Fibroblast of pulmonary artery (primary cell): ENCODE measurements at places on chromosomes 5 and 9.
A peak's percentile ranks its signal among the peaks of the same experiment; 100 is the strongest.

GRCh38 chr9:118395415-118395814 is 691.2 kb downstream of the TLR4 start:
- no peak for DNase-seq

- no peak for DNase-seq
Observed at GRCh38 chr5:33549982-33550567, 109.3 kb downstream of the TARS1 start.

GRCh38 chr5:54313311-54314270 is 3.2 kb upstream of the ARL15 start:
- no peak for DNase-seq

GRCh38 chr9:33244137-33244784 is 4.3 kb downstream of the SPINK4 start:
- no peak for DNase-seq

DNA sequence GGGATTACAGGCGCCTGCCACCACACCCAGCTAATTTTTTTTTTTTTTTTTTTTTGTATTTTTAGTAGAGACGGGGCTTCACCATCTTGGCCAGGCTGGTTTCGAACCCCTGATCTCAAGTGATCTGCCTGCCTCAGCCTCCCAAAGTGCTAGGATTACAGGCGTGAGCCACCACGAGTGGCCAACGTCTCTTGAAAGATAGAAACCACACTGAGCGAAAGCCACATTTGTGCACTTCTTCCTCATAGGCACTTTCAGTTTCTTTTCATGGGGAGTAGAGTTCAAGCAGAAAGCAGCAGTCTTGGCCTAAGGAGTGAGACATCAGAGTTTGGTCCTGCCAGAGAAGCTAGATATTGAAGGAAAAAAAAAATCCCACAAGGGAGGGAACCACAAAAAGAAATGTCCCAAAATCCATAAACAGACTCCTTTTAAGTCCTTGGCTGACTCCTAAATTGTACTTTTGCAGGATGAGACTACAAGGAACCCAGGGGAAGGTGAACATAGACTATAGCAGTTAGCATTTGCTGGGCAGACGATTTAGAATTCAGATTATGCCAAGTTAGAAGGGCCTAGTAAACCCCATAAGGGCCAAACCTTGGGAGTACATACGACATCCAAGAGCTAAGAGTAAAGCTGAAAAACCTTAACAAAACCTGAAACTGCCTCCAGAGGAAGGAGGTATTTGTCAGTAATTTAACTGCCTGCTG is 43.9 kb upstream of the GLIPR2 start:
- DNase-seq = no peak

DNA sequence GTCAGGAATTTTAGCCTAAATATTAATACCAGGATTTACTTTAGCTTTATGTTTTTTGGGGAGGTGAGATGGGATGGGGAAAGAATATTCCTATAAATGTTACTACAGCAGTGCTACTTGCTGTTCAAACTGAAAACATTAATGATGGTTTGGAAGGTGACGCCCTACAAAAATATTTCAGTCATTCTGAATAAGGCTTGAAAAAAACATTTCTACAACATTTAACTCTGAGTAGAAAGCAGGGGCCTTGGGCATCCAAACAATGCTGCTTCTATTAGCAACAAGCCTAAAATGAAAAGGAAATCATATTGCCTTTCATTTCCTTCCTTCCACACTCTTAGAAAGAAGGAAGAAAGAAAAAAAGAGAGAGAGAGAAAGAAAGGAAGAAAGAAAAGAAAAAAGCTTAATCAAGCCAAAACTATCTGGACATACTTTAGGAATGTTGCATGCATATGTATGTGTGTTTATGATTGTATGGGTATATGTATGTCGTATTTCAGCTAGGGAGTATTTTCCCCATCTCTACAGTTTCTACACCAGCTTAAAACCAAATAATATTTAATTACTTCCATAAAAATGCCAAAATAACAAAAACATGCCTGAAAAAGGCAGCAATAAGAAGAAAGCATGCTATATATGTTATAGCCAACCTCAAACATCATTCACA is 16.3 kb upstream of the DAB2 start:
- no peak for DNase-seq

DNA sequence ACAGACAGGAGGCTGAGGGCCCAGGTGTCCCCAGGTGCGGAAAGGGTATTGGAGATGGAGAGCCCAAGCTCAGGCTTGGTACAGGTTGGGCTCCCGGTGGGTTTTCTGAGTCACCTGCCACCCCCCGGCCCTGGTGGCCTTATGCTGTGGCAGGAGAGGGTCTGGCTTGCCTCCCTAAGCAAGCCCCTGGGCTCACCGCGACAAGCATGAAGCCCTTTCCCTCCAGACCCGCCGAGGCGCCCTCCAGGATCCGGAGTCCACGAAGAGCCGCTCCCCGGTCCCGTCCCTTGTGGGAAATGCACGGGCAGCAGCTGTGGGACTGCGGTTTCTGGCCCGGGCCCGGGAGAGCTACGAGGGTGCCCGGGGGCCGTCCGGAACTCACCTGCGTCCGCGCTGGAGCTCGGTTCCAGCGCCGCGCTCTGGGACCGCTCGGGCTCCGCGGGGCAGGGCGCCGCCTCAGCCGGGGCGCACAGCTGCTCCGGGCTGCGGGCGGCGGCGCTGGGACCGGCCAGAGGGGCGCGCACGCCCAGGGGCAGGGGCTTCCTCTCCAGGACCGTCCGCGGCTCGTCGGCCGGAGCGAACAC is 757 bp downstream of the SAPCD2 start:
- DNase-seq = no peak

GRCh38 chr9:109641372-109641659 is 138.7 kb upstream of the PALM2AKAP2 start:
- DNase-seq = no peak

- DNase-seq = no peak
Observed at GRCh38 chr5:103021314-103021713, 98.6 kb downstream of the GIN1 start.

DNA sequence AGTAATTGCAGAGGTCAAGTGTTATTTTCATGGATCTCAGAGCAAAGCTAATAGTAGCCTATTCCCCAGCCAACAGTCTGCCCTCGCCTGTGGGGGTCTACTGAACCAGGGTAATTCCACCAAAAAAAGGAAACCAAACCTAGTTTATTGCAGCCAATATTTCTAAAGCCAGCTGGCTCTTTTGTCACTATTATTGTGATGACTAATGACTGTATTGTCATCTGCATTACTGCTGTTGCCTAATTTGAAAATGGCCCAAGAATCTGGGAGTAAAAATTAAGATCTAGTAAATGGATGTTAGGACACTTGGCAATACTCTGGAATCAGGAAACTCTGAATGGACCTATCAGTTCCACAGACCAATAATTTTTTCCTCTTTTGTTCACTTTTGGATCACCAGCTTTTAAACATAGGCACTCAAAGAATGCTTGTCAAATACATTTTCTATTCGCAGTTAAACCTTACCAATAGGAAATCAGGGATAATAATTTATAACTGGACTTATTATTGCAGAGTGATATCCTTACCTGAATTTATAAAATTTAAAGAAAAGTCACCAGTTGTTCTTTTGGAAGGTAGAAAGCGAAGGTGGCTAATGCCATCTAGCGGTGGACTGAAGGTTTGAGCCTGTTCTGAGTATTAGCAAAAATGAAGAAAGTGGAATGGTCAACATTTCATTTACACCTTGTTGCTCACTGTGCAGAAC is 69.2 kb downstream of the SYK start:
- peak; percentile 64 for DNase-seq

DNA sequence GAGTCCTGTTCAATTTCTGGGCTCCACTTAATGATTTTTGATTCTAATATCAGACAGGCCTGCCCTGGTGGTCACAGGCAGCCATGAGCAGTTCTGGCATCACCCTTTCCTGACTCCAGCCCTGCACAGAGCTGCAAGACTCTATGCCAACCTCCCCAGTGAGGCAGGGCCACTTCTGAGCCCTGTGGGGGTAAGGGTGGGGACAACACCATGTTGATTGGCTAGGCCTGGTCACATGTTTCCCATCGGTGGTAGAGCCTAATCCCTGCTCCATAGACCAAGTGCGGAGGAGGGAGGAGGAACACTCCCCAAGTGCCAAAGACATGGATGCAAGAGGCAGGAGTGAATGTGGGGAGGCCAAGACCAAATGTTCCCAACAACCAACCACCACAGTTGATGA is 134.6 kb downstream of the PHF2 start:
- DNase-seq = no peak

- peak; percentile 87 for DNase-seq
Observed at GRCh38 chr9:73219985-73220626, 68.4 kb downstream of the ANXA1 start.

DNA sequence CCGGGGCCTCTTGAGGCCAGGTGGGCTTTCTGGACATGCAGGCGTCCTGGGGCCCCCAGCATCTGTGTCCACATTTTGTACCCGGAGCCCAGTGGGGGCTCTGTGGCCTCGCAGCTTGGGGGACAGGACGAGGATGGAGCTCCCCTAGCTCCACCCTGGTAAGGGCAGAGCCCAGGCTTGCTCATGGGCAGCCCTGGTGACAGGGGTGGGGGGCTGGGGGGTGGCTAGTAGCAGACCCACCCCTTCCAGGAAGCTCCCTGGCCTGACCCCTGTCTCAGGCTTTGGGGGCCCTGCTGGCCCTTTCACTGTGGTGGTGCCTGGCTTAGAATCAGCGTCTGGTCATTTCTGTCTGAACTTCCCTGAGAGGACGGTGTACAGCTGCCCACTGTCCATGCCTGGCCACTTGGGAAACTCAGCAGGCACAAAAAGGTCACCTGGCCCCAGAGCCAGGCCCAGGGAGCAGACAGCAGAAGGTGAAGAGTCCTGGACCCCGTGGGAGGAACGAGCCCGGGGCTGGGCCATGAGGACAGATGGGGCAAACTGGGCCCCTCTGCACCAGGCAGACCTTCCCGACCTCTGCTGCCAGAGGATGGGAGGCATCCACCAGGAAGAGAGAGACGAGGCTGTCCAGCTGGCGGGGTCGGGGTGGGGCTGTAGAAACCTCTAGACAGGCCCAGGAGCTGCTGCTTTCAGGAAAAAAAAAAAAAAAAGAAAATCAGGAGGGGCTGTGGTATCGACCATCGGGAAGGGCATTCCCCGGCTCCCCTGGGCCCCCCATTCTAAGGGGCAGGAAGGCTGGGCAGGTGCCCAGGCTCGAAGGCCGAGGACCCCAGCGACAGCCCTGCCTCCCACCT is 52.8 kb downstream of the EXD3 start:
- DNase-seq = no peak

GRCh38 chr9:131833906-131834305 is 94.0 kb upstream of the RAPGEF1 start:
- no peak for DNase-seq

GRCh38 chr5:173581408-173582215 is 34.8 kb downstream of the BOD1 start:
- peak; percentile 52 for DNase-seq

GRCh38 chr9:137367506-137368430 is 55.2 kb downstream of the EXD3 start:
- no peak for DNase-seq

DNA sequence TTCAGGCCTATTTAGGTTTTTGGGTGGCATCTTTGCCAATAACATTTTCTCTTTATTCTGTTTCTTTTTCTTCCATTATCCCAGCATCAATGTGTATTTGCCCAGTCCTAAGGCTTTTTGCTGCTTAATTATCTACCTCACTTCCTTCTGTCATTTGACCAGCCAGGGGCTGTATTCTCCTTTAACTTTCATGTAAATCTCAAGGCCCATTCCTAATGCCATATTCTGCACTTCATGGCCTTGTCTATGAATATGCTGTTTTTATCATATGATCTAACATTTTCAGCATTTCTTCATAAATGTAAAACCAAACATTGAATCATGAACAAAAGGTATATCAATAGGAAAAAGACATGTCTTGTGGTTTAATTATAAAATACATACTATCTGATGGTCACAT is 108.7 kb downstream of the SSBP2 start:
- no peak for DNase-seq

DNA sequence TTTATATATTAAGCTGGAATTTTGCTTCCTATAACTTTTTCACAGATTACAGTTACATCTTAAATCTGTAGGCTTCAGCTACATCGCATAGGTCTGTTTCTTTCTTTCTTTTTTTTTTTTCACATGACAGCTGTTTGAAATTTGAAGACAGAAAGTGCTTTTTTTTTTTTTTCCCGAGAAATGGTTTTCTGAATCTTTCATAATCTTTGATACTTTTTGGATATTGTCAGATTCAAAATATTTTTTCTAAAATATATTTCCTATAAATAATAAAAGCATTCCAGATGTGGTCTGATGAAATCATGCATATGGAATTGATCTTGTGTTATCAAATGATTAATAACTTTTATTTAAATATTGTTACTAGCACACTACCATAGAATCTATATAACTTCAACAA is 212.2 kb downstream of the TAF11L14 start:
- DNase-seq = no peak

DNA sequence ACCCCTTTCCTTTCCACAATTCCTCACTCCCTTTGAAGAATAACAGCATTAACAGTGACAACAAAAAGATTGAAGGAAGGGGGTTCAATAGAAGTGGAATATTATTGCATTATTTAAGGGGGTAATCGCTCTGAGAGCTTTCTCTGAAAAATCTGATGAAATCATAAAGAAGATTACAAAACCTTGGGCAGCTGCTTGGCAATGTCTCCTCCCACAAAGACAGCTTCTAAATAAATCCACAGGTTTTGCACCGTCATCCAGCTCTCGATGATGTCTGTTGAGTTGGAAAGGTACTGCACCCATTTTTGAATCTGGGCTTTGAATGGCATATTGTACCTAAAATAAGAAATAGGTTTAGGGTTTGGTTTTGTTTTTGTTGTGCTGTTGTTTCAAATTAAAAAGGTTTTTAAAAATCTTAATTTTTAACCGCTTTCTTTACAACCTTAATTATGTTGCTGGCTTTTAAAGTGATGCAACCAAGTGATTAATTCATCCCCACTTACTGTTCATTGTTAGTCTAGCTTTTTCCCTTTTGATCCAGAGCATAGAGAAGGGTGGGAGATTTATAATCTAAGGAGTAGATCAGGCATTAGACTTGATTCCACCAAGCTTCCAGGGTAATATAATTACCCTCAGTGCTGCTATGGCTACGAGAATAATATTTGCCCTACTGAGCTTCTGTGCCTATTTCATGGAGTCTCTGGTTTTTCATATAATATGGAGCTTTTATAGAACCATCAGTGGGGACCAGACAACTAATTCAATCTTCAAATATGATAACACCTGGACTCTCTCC is 85.0 kb downstream of the DNAH5 start:
- no peak for DNase-seq

DNA sequence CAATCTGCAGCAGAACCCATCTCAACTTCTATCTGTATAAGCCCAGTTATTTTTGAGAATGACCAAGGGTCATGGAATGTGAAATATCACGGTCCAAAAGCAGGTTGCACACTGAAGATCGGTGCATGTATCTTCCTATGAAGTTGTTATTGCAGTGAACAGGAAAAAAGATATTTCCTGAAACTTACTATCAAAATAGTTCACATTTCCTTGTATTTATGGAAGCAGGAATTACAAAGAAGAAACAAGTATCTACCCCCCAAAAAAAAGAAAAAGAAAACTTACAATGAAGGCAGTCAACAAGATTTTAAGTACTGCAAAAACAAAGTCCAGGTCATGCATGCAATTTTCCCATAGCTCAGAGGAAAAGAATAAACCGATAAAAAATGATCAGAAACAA is 70.0 kb downstream of the MPDZ start:
- DNase-seq = no peak

- DNase-seq = no peak
Observed at GRCh38 chr5:151581812-151582583, 9.1 kb downstream of the FAT2 start.
